ENCODE measurements at places on chromosomes 3 and 15.

DNA sequence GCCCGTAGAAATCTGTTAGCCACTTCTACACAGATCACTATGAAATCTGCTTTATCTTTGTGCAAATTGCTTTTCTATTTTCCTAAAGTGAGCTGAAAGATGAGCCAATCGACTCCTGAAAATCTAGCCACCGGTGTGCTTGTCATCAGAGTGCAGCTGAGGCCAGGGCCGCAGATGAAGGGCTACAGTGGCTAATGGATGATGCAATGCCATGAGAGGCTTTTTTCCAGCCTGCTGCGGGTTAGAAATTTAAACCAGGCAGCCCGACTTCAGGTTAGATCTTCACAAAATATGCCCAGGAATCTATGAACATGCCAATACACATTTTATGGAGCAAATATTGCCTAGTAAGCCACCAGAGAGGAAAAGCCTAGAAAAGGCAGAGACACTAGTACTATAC, 948.2 kb upstream of the CFAP20DC start:
- peak; percentile 14 for DNase-seq

DNA sequence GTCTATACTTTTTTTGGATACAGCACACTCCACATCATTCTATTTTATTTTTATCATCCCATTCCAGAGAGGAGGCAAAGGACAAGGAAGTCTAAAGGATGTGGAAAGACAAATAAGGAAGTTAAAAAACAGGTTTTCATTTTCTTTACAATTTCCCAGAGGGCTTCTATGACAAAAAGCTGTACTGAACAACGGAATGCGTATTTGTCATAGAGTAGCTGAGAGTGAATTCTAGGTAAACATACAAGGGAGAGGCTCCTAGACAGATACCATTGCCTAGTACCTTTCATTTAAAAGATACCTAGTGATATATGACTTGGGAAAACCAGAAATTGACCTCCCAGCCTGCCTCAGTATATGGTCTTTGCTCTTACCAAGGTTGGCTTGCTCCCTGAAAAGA, 341.7 kb downstream of the FHIT start:
- no peak for DNase-seq

DNA sequence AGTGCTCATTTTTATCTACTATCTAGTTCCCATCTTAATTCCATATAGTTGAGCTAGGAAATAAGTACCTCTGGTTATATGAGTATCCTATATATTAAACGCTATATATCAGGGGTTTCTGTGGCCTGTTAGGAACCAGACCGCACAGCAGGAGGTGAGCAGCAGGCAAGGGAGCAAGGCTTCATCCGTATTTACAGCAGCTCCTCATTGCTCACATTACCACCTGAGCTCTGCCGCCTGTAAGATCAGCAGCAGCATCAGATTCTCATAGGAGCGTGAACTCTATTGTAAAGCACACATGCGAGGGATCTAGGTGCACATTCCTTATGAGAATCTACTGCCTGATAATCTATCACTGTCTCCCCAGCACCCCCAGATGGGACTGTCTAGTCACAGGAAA, 23.0 kb downstream of the GSK3B start:
- DNase-seq, result no peak

DNA sequence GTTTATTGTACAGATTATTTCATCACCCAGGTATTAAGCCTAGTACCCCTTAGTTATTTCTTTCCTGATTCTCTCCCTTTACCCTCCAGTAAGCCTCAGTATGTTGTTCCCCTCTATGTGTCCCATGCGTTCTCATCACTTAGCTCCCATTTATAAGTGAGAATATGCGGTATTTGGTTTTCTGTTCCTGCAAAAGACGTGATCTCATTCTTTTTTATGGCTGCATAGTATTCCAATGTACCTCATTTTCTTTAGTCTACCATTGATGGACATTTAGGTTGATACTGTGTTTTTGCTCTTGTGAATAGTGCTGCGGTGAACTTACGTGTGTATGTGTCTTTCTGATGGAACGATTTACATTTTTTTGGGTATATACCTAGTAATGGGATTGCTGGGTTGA, 36.7 kb downstream of the CEP63 start:
- no peak for DNase-seq

DNA sequence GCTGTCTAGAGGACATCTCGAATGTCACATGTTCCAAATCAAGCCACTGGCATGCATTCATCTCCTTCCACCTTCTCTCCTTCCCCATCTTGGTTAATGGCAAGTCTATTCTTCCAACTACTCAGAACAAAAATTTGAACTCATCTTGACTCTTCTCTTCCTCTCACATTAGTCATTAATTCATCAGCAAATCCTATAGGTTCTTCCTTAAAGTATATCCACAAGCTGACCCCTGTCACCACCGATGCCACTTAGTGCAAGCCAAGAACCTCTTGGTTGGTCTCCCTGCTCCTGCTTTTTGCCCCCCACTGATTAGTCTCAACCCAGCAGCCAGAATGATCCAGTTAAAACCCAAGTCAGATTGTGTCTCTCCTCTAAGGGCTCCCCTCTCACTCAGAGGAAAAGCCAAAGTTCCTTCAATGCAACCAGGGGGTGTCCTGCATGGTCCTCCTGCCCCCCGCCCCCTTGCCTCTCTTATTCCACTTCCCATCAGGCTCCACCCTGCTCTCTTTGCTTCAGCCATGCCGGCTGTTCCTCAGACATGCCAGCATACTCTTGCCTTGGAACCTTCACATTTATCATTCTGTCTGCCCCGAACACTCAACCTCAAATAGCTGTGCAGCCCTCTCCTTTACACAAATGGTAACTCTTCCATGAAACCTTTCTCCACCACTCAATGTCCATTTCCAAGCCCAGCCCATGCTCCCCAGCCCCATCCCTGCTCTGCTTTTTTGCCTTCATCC, 1.0 kb upstream of the GALNT15 start:
- peak; percentile 55 for DNase-seq

DNA sequence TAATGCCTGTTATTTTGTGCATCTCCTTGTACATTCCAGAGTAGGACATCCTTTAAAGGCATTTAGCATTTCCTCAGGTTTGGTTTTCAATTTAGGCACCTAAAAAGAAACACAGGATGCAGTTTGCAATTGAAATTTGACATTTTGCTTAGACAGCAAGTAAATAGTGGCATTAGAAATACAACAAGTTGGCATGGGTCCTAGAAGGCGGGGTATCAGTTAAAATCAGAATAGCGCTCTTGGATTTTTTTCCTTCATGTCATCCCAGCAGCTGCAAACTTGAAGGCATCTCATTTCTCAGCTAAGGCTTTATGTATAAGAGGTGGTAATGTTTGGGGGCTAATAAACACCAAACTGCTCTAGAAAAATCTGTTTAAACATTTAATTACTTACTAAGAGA, 47.5 kb upstream of the SKOR1 start:
- DNase-seq, result peak; percentile 10

- no peak for DNase-seq
Observed at GRCh38 chr15:40825661-40826422, 2.7 kb downstream of the PPP1R14D start.

GRCh38 chr15:90512981-90513380, 16.7 kb upstream of the CRTC3 start:
- no peak for DNase-seq

DNA sequence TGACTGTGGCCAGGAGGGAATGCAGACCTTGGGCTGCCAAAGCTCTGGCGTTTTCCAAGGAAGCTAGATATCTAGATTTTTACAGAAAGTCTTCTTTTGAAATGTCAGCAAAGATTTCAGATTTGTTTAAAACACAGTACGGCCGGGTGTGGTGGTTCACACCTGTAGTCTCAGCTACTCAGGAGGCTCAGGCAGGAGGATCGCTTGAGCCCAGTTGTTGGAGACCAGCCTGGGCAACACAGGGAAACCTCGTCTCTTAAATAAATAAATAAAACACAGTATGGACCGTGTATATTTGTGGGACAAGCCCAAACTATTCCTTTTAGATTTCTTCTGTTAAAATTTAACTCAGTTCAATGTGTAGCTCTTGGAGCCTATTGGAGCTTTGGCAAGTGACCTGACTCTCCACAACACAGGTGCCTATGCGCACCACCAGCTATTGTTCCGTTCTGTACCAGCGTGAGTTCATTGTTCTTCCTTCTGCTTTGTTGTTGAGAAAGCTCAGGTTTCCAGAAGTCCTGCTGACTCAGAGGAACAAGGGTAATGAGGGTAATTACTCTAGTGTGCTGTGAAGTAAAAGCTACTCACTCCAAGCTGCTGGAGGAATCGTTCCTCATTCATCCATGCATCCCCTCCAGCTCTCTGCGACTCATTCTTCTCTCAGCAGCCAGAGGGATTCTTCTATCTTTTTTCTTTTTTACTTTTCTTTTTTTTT, 73.1 kb upstream of the SLC6A6 start:
- DNase-seq, result peak; percentile 52

GRCh38 chr3:144141496-144141895, 169.9 kb downstream of the DIPK2A start:
- peak; percentile 2 for DNase-seq

GRCh38 chr15:88974392-88974791, 61.2 kb upstream of the MFGE8 start:
- DNase-seq, result peak; percentile 34

DNA sequence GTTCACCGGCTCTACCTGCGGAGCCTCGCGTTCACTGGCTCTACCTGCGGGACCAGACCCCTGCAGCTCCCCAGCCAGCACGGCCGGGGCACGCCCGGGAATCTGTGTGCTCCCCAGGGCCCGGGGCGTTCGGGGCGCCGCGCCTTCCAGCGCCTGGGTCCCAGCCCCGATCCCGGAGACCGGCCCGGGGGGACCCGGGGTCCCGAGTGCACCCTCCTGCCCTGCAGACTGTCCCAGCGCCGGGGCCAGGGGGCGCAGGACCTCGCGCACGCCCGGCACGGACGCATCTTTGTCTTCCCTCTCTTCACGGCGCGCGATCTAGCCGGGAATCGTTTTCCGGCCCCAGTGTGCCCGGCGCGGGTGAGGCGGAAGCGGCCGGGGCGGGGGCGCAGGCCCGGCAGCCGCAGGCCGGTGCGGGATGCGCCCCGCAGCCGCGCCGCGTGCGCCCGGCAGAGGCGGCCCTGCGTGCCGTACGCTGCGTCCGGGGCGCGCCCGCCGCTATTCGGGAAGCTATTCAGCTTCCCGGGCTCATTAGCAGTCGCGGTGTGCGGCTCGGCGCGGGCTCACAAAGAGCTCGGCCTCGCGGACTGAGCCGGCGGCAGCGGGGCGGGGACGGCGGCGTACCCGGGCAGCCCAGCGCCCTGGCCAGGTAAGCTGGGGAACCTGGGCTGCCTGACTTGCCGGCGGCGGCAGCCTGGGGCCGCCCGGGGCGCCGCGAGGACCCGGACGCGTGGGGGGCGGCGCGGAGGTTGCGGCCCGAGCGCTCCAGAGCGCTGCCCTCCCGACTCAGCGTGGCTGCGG, at the start of gene APBA2:
APBA2 (plus strand) TSS at position 345 of the 801 bp plus-strand sequence. CDS start 167,911 bp downstream, outside the sequence.
- peak; percentile 27 for DNase-seq

GRCh38 chr15:86556396-86557017, 476.8 kb downstream of the AGBL1 start:
- DNase-seq, result no peak

DNA sequence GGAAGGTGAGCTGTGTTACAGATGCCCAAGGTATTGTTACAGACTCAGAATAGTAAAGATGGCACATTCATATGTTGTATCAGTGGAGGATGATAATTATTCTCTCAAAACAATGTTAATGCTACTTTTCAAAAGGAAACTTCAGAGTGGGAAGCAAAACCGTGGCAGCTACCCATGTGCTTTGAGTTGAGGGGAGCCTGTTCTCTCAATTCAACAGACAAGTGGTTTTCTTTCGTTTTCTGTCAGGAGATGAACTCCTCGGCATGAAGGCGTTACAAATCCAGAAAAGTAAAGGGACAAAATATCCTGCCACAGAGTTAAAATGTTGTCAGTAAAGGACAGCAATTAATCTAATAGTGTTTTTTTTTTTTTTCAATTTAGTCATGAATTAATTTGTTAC, 629.4 kb upstream of the GBE1 start:
- DNase-seq, result no peak

- DNase-seq, result peak; percentile 87
Observed at GRCh38 chr3:27544372-27544865, 60.2 kb upstream of the SLC4A7 start.

GRCh38 chr3:31179768-31180167, 285.3 kb upstream of the GADL1 start:
- no peak for DNase-seq

DNA sequence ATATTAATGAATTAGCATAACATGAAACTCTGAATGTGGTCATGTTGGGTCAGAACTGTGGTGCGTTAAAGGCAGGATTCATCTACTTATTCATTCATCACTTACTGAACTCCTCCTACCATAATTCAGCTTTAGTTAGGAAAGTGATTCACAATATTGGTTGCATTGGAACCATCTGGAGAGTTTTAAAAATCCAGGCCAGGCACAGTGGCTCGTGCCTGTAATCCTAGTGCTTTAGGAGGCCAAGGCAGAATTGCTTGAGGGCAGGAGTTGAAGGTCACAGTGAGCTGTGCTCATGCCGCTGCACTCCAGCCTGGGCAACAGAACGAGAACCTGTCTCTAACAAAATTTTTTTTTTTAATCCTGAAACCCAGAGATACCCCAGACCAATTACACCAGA, 44.2 kb upstream of the ATG7 start:
- DNase-seq, result no peak

DNA sequence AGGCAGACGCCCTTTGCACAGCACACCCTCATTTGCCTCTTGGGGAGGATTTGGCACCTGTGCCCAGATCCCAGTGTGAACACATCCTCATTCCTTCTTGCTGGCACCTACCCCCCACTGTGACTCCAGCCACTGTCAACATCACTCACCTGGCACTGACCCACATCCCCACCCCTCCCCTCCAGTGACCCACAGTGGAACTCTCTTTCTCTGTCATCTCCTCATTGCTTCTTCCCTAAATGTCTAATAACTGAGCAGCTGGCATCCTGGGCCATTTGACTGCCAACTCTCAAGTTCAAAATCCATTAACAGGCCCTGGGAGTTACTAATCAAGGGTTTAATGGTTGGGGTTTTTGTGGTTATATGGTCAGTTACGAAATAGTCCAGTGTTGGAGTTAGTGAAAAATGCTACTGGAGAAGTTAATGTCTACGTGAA, 14.4 kb downstream of the SNAPC5 start:
- DNase-seq, result peak; percentile 70

- no peak for DNase-seq
Observed at GRCh38 chr15:94701281-94701985, 470.1 kb downstream of the MCTP2 start.

GRCh38 chr3:40516201-40516600, 8.6 kb upstream of the ZNF621 start:
- peak; percentile 80 for DNase-seq

DNA sequence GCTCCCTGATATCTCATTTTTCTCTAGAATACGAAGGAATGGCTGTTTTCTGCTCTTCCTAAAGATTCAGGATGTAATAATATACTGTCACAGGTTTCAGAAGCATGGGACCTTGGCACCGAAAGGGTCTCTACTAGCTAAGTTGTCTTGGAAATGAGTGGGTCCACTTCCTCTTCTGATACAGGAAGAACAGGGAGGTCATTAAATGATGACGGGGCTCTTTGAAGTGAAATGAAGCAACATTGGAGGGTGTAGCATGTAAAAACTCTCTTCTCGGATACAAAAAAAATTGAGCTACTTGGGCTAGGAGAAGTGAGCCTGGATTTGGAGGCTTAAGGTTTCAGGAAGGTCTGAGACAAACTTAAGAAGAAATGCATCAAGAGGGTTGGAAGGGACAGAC, 349.8 kb upstream of the TPRG1 start:
- no peak for DNase-seq

GRCh38 chr3:131714585-131715220, 211.9 kb upstream of the MRPL3 start:
- DNase-seq, result no peak

Data from fibroblast of skin of right quadriceps (primary cell).